Prostate gland (tissue), 2 donors: ENCODE measurements at places on chromosomes 3 and 15. TPM values are rescaled to one million over a fixed set of nuclear protein-coding genes. Genes with fewer than 3 reads are reported as not detected.

DNA sequence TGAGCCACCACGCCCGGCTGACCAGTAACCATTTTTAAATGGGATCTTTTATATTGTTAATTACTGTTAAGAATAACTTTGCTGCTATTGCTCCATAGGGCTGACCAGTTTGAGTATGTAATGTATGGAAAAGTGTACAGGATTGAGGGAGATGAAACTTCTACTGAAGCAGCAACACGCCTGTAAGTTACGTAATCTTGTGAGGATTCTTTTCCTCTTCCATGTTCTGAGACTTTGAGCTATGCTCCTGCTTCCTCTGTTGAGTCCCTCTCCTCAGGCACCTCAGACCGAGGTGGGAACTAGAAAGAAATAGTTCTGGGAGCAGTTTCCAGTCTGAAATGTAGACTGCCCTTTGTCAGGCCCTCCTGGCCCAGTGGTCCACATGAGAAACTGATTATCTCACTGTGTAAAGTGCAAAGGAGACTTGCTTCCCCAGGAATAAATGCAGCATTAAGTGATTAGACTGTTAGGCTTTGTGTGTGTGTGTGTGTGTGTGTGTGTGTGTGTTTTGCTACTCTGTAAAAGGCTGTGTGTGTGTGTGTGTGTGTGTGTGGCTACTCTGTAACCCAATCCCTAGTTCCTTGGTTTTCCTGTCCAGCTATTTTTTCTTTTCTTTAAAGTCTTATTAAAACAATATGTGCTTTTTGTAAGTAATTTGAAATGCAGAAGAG is 5.2 kb downstream of the POLR2H start:
- no peaks in the 10 kb centered on the region for H3K36me3 ChIP-seq
- peaks cover 6% of the 10 kb centered on the region for H3K4me1 ChIP-seq
- H3K27ac ChIP-seq: no peak overlapping the region
- H3K4me3 ChIP-seq: no peak overlapping the region

Gene POLQ
- total RNA-seq: 3.0 TPM

- no peaks in the 10 kb centered on the region for H3K36me3 ChIP-seq
- no peak overlapping the region for H3K4me3 ChIP-seq
- H3K4me1 ChIP-seq: no peaks in the 10 kb centered on the region
- no peak overlapping the region for H3K27ac ChIP-seq
Observed at GRCh38 chr15:34726406-34727100, 28.2 kb downstream of the GJD2 start.

Gene NTRK3
- total RNA-seq: 7.2 TPM

Gene RPL14
- total RNA-seq: 422 TPM

Gene LRRC31
- 0.91 TPM for total RNA-seq

DNA sequence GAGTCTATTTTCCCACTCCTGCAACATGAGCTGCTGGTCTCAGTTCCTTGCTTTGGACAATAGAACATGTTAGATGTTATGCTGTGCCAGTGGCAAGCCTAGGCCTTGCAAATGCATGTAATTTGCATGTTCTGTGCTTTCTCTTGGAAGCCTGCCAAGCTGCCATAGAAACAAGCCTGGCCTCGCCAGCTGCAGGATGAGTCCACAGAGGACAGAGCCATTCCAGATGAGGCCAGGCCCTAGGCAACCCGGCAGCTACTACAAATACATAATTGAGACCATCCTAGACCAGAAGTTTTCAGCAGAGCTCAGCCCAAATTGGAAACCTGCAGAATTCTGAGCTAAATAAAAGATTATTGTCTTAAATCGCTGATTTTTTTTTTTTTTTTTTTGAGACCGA is 39.6 kb downstream of the TRIM69 start:
- no peak overlapping the region for H3K4me3 ChIP-seq
- DNase-seq: no peak
- no peaks in the 10 kb centered on the region for H3K36me3 ChIP-seq
- no peaks in the 10 kb centered on the region for H3K27me3 ChIP-seq

Gene ANO10
- 17.7 TPM for total RNA-seq

Gene C3orf22
- total RNA-seq: not detected

DNA sequence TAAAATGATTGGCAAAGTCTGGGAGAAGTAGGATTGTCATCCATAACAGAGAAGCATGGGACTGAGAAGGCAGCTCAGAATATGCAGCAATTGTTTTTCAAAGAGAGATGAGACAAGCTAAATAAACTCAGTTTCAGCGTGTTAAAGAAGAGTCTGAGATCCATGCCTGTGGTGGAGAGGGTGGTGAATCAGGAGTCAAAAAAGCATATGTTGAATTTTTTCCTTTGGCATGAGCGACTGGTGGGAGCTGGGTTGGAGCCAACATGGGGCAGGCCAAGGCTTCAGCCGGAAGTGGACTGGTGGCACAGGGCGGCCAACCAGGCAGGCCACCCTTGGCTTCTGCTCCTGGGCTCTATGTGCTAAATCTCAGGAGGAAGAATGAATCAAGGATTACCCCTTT is 102.0 kb downstream of the SST start:
- no peaks in the 10 kb centered on the region for H3K36me3 ChIP-seq
- H3K27ac ChIP-seq: no peak overlapping the region
- H3K27me3 ChIP-seq: no peaks in the 10 kb centered on the region
- no peak for DNase-seq

Gene GCSAM
- not detected for total RNA-seq
